ENCODE measurements at places on chromosomes 5 and 9. TPM values are rescaled to one million over a fixed set of nuclear protein-coding genes. Genes with fewer than 3 reads are reported as not detected.
A peak's percentile ranks its signal among the peaks of the same experiment; 100 is the strongest.

DNA sequence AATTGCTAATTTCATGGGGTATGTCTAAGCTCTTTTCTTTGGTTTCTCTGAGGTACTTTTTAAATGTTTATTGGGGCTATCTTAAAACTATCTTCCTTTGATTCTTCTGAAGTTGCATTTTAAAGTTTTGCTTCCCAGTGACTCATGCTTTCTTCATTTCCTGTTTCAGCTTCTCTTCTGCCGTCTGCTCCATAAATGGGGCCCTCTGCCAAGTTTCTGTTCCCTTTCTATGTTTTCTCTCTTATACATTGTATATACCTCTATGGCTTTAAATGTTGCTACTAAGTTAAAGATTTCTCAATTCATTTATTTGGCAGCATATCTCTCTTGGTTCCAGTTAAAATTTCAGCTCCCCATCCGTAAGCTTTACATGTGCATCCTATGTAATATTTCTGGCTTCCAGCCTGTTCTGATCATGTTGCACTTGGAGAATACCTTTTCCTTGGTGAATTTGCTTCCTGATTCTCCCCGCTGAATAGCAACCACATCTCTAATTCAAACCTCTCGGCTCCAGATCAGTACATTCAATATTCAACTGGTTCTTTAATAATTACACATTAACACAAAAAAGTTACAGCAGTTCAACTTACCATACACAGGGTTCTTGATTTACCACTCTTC is 125.3 kb downstream of the ST8SIA4 start:
- DNase-seq, result peak; percentile 91

- no peak for DNase-seq
These were observed 10.1 kb downstream of the TMEM252 start for GRCh38 chr9:68530618-68531017.

DNA sequence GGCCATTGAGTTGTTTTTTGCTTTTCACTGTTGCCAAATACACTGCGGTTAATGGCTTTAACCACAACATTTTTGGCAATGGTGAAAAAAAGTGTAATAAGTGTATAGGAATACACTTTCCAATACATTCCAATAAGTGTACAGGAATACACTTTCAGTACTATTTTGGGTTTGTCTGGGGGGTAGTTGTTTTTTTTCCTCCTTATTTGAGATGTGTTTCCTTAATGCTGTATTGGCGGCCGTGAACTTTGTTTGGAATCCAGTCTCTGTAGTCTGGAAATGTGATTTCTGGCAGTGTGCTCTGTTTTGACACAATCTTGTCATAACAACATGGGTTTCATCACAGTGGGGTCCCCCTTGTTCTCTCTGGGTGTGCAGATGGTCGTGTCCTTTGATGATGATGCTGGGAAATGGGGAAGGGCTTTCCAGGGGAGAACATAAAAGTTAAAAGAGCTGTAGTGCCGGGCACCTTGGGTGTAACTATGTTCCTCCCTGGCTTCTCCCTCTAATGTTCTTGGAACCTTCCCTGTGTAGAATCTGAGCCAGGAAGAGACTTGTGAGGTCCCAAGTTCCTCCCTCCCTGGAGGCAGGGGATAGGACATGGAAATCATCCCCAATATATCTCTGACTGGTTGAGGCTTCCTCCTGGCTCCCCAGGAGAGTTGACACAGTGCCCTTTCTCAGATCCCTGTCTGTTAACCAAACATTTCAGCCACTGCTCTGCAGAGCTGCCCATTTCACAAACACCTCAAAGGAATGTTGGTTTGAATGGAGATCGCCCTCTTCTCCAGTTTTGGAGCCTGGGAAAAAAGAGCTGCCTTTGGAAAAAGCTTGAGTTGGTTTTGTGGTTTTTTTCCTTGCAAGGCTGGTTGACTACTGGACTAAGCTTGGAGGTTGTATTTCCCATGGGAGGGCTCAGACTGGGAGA is 44.8 kb downstream of the RCL1 start:
- no peak for DNase-seq

DNA sequence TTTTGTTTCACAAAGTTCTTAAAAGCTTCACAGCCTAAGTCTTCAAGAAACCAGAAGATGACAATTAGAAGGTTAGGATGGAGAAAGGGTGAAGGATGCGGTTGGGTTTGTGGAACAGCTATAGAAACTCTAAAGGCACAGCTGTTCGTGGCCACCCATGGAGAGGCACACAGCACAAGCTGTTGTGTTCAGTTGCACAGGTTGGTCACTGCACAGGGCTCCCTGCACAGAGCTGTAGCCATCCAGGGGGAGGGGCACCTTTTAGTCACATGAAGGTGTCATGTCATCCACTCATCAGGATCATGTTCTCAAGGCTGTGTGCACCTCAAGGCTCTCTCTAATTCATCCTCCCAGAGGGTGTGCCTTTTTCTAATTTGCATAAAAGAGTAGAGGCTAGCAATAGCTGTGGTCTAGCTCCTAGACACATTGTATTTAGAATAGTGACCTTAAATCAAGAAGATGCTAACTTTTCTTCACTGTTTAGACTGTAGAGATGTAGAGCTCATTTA is 5.0 kb upstream of the RASGRF2 start:
- DNase-seq, result no peak

DNA sequence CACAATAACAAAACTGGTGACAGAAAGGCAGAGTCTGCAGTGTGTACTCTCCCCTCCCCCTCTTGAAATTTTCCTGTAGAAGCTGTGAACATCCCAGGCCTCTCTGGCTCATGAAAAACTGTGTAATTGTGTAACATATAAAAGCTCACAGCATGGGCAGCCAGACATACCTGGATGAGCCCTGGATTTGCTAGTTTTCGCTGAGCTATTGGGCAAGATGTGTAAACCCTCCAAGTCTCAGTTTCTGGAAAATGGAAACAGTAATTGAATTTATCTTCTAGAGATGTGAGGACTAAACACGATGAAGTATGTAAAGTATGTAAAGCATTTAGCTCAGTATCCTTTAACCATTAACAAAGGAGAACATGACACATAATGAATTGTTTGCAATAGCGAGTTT is 143.2 kb upstream of the ANKH start:
- no peak for DNase-seq

- no peak for DNase-seq
These were observed 20.9 kb downstream of the FOXE1 start for GRCh38 chr9:97873882-97874281.

GRCh38 chr9:76651119-76651705 is 113.0 kb upstream of the PCA3 start:
- DNase-seq, result peak; percentile 56

GRCh38 chr5:177358370-177358819 is 671 bp downstream of the RGS14 start:
- DNase-seq, result no peak

GRCh38 chr9:108049026-108049607 is 559.5 kb upstream of the KLF4 start:
- DNase-seq, result peak; percentile 73

The UNC13B gene
- 46.2 TPM for total RNA-seq

The SHROOM1 gene
- 20.9 TPM for total RNA-seq

Measured in endothelial cell of umbilical vein (primary cell).